Left ventricle myocardium superior (tissue), 1 donor: ENCODE measurements at places on chromosomes 1 and 21.

DNA sequence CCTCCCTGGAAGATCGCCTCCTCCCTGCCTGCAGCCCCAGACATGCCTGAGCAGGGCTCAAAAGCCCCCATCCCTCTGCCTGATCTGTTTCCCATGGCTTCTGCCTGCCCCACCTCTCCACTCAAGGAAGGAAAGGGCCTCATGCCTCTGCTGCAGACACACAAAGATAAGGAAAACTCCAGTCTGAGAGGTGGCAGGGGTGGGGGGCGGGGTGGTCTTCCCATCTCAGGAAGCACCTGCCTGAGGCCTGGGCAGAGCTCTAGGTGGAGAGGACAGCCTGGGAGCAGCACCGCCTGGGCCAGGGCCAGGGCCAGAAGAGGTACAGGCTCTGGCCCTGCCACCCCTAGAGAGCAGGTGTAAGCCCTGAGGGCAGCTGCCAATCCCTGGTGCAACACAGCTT is 4.1 kb upstream of the GJB3 start:
- DNase-seq, result no peak

- DNase-seq, result no peak
These were observed 5.8 kb upstream of the ALDH4A1 start for GRCh38 chr1:18907917-18908845.

GRCh38 chr1:18649693-18650370 is 19.2 kb downstream of the PAX7 start:
- DNase-seq, result no peak

DNA sequence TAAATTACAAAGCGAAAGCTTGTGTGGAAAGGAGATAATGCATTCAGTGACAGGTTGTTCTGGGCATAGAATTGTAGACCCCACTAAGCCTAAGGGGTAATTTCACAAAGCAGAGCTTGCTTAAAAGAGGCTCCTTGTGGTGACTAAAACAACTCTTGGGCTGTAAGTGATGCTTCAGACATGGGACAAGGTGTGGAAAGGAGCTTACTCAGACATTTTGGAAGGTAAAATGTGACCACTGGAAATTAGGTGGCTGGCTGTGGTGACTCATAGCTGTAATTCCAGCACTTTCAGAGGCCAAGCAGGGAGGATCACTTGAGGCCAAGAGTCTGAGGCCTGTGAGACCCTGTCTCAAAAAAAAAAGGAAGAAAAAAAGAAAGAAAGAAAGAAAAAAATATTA is 51.1 kb upstream of the LRRC8C start:
- no peak for DNase-seq

GRCh38 chr1:152024223-152024622 is 12.6 kb downstream of the S100A11 start:
- DNase-seq, result no peak

GRCh38 chr1:176993587-176993986 is 170.9 kb downstream of the ASTN1 start:
- DNase-seq, result no peak

- DNase-seq, result no peak
These were observed 39.0 kb upstream of the LBR start for GRCh38 chr1:225466848-225467192.

DNA sequence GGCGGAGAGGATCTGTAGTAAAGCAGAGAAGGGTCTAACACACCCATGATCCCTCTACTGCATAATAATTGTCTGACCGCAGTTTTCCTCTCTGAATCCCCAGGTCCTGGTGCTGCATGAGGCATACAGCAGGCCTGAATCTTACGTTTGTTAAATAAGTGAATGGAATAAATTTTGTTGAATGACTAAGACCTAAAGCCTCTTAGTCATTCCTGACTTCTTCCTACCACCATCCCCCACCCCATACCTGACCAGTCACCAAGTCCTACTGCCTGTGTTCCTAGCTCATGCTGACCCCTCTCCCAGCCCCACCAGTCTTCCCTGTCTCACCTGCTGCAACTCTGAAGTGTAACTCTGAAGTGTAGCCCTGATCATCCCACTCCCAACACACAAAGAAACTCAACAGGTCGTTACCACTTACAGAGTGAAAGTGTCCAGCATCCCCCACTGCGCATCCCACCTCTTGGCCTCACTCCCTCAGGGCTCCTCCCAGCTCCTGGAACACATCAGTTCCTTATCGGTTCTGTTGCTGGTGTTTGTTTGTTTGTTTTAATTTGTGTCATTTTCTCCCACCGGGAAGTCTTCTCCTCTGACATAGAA is 9.7 kb downstream of the GJA5 start:
- DNase-seq, result no peak

- DNase-seq, result no peak
These were observed 20.9 kb downstream of the SOX13 start for GRCh38 chr1:204093781-204094180.

- no peak for DNase-seq
These were observed 23.0 kb downstream of the ARHGEF16 start for GRCh38 chr1:3477241-3477995.

GRCh38 chr1:113401728-113402127 is 11.4 kb downstream of the MAGI3 start:
- no peak for DNase-seq

DNA sequence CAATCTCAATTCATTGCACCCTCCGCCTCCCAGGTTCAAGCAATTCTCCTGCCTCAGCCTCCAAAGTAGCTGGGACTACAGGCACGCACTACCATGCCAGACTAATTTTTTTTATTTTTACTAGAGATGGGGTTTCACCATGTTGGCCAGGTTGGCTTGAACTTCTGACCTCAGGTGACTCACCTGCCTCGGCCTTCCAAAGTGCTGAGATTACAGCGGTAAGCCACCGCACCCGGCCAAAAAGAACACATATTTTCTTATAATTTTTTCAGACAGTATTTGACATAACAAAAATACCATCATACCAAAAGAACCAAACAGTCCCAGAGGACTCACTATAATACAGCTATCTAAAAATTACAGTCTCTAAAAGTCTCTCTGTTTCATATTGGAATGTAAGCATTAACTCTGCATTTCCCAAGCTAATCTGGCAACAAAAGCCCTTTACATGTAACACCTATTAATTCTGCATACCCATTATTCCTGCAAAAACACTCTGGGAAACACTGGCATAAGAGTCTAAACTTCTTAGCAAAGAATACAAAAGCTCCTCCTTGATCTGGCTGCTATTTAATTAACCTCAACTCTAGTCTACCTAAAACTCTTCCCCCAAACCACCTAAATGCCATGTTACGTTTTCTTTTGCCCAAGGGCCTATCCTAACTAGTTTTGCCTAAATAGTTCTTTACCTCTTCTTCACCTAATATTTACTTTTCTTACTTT is 26.9 kb downstream of the WDR26 start:
- DNase-seq, result no peak

GRCh38 chr1:234355782-234356510 is 17.3 kb upstream of the COA6 start:
- DNase-seq, result no peak

GRCh38 chr1:76179219-76179698 is 104.7 kb downstream of the ST6GALNAC3 start:
- no peak for DNase-seq

DNA sequence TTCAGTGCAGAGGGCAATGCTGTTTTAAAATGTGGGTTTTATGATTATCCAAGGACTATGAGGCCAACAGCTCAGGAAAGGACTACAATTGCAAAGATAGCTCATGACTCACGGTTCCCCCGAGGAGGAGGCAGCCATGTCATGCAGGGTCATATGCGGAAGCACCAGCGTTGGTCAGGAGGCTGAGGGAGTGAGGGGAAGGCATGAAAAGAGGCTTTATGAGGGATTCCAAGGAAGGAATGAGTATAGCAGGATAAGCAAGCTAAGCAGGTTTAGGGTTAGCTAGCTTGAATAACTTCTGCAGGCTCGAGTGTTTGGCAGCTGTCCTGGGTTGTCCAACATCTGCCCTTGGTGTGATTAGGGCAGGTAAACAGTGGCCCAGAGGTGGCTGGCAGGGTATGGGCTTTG is 495.1 kb downstream of the SETD4 start:
- peak; percentile 40 for DNase-seq

GRCh38 chr1:45300669-45300997 is 26.1 kb upstream of the HPDL start:
- no peak for DNase-seq

- no peak for DNase-seq
These were observed 29.2 kb downstream of the MAN1C1 start for GRCh38 chr1:25645637-25646400.

DNA sequence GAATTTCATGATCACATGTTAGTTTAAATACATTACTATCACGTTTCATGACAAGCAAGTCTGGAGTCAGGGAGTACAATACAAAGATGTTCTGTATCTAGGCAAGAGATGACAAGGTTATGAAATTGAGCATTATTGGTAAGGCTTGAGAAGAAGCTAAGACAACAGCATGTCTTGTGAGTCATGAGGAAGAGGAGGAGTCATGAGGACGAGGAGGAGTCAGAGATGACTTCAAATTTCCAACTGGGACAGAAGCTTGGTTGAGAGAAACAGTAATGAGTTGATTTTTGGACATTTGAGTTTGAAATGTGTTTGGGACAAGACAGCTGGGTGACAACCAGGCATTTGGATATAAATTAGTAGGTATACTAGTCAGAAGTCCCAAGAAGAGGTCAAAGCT is 4.3 kb upstream of the UBE2U start:
- DNase-seq, result no peak

DNA sequence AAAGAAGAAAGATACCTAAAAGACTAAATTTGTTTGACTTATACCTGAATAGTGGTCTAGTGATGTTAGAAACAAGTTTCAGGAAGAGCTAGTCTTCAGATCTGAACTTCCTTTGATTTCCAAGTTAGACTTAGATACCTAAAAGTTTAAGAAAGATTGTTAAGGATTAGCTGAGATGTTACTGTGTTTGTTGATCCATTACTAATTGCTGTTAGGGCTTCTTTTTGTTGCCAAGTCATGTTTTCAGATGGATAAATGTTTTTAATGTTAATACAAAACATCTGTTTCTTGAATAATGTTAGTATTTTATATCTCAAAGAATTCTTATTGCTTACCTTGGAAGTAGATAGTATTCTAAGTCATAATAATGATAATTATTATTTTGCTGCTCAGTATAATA is 11.6 kb downstream of the GNAI3 start:
- no peak for DNase-seq

GRCh38 chr1:12417389-12417788 is 187.6 kb downstream of the VPS13D start:
- no peak for DNase-seq

DNA sequence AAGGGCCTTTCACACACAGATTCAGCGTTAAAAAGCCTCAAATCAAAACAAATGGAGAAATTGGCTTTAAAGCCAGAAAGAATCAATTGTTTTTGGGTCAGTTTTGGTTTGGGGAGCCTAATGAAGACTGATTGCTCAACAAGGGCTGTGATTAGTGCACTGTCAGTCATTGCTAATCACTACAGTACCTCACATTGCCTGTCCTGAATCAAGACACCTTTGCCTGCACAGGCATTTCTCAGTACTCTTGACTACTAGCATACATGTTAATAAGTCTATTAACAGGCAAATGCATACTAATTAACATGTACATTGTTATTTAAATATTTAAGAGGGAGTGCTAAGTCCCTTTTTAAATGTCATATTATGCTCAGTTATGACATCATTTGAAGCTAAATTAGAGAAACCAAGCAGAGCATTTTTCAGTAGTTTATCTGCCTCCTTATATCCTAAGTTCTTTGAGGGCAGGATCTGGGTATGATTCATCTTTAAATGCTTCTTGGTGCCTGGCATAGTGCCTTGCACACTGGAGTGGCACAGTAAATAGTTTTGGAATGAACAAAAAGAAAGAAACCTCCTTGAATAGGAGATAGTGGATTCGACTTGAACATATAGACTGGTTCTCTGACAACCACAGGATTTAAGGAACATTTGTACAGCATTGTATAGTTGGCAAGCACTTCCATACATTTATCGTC is 25.8 kb upstream of the CCN1 start:
- DNase-seq, result no peak

GRCh38 chr1:166910396-166910994 is 34.4 kb upstream of the TADA1 start:
- DNase-seq, result peak; percentile 38

GRCh38 chr1:156359973-156360372 is 9.0 kb upstream of the RHBG start:
- no peak for DNase-seq

DNA sequence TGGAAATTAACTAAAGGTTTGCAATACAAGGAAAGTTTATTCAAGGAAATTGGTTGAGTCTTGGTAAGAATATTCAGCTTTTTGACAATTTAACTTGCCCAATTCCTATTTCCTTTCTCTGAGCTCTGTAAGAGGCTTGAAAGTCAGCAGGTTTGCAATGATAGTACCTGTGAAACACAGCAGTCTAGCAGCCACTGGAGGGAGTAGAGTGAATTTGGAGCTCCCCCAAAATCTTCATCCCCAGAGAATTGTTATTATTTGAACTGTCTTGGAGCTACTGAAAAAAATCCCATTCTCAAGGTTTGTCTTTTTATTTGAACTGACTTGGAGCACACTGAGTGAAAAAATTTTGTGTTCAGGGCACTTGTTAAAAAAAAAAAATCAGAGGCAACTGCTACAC is 654.2 kb upstream of the PKN2 start:
- no peak for DNase-seq

DNA sequence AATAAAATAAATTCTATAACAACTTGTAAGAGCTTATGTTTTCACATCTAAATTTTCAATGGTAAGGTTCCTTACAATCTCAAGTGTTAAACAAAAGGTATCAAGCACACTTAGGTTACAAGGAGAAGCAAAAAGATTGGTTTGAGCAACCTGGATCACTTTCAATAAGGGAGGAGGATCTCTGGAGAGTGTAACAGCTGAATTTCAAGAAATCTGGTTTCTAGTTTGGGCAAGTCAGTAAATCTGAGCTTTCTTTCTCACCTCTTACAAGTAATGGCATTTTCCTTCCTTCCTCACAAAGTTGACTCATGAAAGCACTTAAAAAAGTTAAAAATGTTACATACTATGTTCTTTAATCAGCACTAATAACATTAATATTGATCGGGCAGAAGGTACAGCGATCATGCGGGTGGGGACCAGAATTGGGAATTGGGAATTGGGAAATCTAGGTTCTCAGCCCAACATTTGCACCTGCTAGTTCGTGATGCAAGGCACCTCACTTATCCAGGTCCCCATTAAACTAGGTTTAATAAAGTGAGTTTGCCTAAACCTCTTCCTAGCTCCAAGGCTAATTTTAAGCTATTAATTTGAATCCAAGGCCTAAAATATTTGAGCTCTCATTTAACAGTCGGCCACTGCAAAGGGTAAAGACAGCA is 3.1 kb downstream of the NUCKS1 start:
- DNase-seq, result no peak

GRCh38 chr1:3581296-3582036 is 29.8 kb downstream of the MEGF6 start:
- DNase-seq, result no peak
